Activated CD4-positive, CD25-positive, alpha-beta regulatory T cell treated with anti-CD3 and anti-CD28 coated beads, Interleukin-2, amount 50 U/mL, for 16 hours (primary cell): ENCODE measurements at places on chromosomes 16 and 17.

DNA sequence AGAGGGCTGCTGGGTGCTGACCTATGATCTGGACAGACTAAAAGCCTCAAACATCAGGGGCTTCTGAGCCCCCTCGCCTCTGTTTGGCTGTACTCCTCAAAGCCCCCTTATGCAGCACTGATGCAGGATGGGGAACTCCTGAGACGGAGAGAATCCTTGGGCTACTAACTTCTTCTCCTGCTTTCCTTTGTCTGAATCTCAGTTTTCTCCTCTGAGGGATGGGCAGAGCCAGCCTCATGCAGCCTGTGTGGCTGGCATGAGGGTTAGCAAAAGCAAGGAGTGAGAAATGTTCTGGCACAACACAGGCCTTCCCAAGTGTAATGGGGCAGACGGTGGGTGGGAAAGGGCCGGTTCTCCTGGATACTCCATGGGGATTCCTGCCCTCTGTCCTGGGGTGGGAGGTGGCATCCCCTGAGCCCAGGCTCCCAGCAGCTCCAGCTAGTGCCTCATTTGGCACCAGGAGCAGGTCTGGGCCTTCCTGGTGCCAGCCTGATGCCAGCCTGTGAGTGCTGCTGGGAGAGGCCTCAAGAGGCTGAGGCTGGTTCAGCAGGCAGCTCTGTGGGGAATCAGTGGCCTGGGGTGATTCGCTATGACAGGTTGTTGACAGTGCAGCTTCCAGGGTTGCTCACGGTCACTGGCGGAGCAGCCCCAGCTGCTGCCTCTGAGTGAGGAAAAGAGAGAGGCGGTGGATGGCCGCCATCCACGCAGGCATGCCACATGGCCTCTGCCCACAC is 4.0 kb upstream of the BRD7 start:
- no peak for DNase-seq

GRCh38 chr16:18049547-18050133 is 286.9 kb downstream of the NPIPA8 start:
- no peak for DNase-seq

- DNase-seq, result no peak
Observed at GRCh38 chr16:84999200-84999599, 12.1 kb downstream of the ZDHHC7 start.

DNA sequence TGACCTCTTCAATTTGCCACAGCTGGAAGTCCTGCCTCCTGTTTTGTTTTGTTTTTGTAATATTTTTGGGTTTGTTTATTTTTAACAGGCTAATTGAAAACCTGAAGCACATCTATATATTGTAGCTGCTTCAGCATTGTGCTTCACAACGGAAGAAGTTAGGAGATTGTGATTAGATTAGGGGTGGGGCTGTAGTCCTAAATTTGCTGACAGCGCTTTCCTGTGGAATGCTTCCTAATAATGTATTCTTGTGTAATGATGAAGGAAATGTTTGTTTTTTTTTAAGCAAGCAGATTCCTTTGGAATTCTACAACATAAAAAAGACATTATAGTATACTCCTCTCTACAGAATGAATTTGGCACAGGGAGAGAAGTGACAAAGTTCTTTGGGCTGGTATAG is 70.1 kb downstream of the NLK start:
- no peak for DNase-seq

GRCh38 chr16:20484726-20485125 is 33.4 kb downstream of the ACSM2A start:
- no peak for DNase-seq

DNA sequence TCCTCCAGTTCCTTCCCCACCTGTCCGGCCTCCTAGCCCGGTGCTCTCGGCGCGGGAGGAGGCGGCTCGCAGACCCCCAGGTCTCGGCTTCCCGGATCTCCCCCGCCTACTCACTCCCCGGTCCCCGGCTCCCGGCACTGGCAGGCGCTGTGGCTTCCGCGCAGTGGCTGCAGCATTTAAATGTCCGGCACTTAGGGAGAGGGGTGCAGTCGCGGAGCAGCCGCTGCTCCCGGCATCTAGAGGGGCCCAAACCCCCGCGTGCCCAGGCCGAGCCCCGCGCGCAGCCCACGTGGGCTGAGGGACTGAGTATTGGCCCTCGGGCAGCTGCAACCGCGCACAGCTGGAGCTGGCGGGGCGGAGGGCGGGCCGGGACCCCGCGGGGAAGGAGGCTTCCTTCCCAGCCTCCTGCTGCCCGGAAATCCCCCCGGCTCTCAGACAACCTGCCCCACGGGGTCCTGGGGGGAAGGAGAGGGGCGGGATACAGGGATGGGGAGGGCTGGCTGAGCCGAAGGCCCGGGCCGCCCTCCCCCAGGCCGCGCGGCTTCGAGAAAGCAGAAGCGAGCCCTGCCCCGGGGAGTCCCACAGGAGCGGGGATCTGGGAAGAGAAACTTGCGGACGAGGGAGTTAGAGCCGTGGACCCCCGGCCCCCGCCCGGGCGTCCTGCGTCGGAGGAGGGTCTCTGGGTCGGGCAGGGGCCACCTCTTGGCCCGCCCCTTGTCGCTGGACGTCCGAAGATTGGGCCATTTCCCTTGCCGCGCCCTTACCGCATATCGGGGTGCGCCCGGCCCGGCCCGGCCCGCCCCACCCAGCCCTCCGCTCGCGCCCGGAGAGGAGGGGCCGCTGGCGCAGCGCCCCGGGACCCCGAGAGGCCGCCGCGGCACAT is at the start of gene MMP25:
Gene MMP25, plus strand, starts transcription at position 804 of the 883 bp plus-strand sequence. CDS start 357 bp downstream, outside the sequence.
- no peak for DNase-seq

- no peak for DNase-seq
Observed at GRCh38 chr16:23182679-23183542, at the start of gene SCNN1G. SCNN1G (plus strand) TSS chr16:23182745; CDS start chr16:23186272, 3,527 bp downstream.

DNA sequence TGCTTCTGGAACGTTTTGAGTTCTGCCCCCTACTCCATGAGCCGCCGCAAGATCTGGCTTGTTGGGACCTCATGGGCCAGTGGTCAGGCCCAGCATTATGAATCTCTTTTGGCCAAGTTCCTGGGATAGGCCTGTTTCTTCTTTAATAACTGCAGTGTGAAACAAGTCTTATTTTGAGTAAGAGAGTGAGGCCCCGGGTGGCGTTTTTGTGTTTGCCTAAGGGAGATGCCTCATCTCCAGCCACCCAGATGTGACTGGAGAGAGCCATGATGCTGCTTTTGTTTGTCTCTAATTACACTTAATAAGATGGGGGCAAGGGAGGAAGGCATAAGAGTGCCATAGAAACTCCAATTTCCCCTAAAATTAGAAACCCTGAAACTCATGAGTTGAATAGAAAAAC is 39.8 kb downstream of the KSR1 start:
- DNase-seq, result no peak

DNA sequence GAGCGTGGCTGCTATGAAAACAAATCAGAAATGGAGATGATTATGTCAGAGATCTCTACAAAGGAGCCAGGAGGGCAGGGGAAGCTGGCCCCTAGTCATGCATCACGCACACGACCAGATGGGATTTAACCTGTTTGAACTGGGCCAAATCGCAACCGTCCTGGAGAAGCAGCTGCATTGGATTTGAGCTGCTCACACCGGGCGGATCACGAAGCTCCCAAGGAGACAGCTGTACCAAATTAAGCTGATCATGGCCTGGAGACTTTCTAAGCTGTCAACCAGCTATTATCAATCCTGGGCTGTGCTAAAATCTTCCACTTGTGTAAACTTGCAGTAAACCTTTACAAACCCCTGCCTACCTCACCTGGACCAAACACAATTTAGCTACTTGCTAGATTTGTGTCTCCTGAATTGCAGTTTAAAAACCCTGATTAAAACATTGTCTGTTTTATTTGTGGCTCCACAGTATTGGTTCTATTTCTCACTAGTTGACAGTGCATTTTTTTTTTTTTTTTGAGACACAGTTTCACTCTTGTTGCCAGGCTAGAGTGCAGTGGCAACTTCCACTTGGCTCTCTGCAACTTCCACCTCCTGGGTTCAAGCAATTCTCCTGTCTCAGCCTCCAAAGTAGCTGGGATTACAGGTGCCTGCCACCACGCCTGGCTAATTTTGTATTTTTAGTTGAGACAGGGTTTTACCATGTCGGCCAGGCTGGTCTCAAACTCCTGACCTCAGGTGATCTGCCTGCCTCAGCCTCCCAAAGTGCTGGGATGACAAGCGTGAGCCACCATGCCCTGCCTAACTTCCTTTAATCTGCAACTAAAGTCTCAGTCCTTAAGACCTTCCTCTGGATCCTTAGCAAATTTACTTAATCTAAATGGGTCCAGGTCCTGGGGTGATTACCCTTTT is 98.3 kb upstream of the GRIN2A start:
- no peak for DNase-seq

- peak; percentile 67 for DNase-seq
Observed at GRCh38 chr16:30186782-30187555, 3.6 kb downstream of the CORO1A start.

DNA sequence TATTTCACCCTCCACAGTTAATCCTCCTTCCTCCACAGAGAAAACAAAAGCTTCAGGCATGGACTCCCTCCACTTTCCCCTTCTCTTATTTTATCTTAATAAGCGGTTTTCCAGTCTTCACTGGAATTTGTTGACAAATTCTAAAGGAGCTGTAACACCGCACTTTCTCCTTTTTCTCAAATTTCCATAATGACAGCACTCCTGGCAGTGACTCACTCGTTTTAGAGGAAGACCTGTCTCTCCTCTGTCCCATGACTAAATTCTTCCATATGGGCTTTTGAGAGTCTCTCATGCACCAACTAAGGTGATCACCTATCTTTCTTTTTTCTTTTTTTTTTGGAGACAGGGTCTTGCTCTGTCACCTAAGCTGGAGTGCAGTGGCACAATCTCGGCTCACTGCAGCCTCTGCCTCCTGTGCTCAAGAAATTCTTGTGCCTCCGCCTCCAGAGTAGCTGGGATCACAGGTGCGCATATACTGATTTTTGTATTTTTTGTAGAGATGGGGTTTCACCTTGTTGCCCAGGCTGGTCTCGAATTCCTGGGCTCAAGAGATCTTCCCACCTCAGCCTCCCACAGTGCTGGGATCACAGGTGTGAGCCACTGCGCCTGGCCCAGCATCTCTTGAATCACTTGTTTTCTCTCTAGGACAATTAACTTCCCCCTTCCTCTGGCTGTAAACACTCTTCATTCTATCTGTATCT is 7.7 kb downstream of the ITGAM start:
- DNase-seq, result no peak

- no peak for DNase-seq
Observed at GRCh38 chr17:49028271-49028670, 31.1 kb downstream of the IGF2BP1 start.

- DNase-seq, result no peak
Observed at GRCh38 chr16:51941412-51941811, 605.5 kb downstream of the TOX3 start.

DNA sequence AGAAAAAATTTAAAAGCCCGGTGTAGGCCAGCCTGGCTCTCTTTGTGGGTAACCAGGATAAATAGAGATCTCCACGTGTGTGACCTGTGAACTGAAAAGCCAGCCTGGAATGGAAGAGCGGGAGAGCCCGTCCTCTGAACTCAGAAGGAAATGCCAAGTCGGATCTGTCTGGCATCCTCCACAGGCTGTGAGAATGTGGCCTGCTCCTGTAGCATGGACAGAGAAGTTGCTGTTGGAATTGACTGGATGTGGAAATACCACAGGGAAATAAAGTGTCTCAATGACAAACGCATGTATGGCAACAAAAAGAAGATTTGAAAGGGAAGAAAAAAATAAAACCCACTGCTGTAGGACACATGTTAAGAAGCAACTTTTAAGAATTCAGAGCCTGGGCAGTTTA is 6.7 kb downstream of the KLHL36 start:
- DNase-seq, result no peak

- DNase-seq, result no peak
Observed at GRCh38 chr17:42759982-42760651, 910 bp upstream of the RAMP2 start.

GRCh38 chr17:2825253-2825970 is 29.2 kb downstream of the RAP1GAP2 start:
- no peak for DNase-seq

- DNase-seq, result no peak
Observed at GRCh38 chr16:25546791-25547190, 145.0 kb upstream of the HS3ST4 start.

- DNase-seq, result no peak
Observed at GRCh38 chr17:74180336-74180735, 23.1 kb upstream of the RPL38 start.

DNA sequence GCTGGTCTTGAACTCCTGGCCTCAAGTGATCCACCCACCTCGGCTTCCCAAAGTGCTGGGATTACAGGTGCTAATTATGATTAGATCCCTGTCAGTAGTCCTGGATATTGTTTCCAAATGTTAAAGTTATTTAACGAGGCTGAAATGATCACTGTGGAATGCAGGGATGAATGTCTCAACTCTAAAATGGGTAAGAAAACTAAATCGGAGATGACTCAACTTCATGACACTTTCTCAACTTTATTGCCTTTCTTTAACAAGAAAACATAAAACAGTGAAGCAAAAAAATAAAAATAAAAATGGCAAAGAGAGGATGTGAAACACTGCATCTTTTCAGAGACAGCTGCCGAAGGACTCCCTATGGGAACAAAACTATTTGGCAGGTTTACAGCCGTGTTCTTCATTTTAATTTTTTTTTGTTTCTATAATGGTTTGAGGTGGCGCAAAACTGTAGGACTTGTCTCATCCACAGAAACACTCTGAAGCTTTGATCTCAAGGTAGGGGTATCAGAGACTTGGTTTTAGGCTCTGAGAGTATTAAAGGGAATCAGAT is 382.0 kb downstream of the GRIN2A start:
- no peak for DNase-seq
